ENCODE measurements at places on chromosomes 4 and X.
A peak's percentile ranks its signal among the peaks of the same experiment; 100 is the strongest.

GRCh38 chr4:41022116-41022515 lies 192.2 kb downstream of the APBB2 start:
- no peak overlapping the region for H3K27ac ChIP-seq
- no peak for DNase-seq
- no peaks in the 10 kb centered on the region for H3K27me3 ChIP-seq
- H3K4me3 ChIP-seq, result no peak overlapping the region

DNA sequence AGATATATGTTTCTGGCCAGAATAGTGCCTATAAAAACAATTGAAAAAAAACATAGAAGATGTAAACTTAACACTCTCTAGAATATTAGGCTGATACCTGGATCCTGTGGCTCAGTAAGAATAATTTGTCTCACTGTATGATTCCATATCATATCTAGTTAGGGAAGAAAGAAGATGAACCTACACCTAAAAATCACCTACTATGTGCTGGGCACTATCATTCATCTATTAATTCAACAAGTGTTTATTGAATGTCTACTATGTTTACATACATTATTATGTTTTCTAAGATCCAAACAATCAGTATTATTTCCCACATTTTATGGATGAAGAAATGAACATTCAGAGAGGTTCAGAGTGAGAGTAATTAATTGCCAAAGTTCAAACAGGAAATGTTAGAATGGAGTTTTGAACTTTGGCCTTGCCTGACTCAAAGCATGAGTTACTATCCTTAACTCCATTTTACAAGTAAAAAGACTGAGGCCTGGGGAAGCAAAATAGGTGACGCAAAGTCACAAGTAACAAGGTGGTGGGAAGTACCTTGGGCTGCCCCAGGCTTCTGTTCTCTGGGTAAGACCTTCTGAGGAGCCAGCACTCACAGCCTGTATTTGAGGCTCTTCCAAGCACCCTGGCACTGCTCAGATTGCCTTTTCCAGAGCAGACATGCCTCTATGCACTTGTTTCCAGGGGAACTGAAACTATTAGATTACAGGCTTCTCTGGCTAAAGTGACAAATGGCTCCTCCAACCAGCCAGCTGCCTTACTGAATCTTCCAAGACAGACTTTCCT lies 111.1 kb upstream of the ACSL4 start:
- DNase-seq, result no peak
- H3K27ac ChIP-seq, result no peak overlapping the region
- H3K4me1 ChIP-seq, result 0 out of 2 replicates have a peak, but pooled peaks cover 2% of the 10 kb centered on the region
- H3K36me3 ChIP-seq, result no peaks in the 10 kb centered on the region

- no peaks in the 10 kb centered on the region for H3K27me3 ChIP-seq
- H3K4me1 ChIP-seq, result peaks cover 4% of the 10 kb centered on the region
- H3K27ac ChIP-seq, result no peak overlapping the region
Measured at GRCh38 chrX:39067866-39068265, 266.6 kb downstream of the MID1IP1 start.

DNA sequence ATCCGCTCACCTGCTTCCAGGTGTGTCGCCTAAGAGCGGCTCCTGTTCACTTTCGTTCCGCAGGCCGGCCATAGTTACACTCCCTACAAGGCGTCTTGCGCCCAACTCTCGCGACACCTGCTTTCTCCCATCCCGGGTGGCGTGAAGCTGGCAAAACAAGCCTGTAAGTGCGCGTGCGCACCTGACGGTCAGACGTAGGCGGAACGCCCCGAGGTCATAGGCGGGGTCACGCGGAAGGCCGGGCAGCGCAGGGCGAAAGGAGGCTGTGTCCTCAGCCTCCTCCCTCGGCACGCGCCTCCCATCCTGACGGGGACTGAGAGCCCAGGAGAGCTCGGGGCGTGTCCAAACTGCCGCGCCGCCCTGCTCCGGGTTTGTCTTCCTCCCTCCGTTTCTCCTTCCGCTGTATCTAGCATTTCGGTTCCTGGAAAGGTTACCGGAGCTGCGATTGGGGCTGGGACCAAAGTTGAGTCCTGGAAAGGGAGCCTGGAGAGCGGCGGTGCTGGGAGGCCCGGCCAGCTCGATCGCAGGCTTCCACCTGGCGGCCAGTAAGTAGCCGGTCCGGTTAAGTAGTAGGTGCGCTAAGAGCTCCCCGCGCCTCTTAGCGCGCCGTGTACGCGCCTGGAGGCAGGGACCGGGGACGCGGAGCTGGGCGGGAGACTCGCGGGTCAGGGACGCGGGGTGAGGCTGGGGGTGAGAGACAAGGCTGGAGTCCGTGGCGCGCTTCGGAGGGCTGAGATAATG lies at the start of the genes ABHD18 and MFSD8:
Gene ABHD18 (plus strand): TSS at position 345 of the 741 bp plus-strand sequence. CDS start 17,550 bp downstream, outside the sequence.
Gene MFSD8 (minus strand): TSS at position 112 of the 741 bp plus-strand sequence. CDS start 40 bp downstream, at position 72.
- no peak within 1 kb of the TSS for H3K27ac ChIP-seq
- peak within 1 kb of the TSS; percentile 75 for H3K4me3 ChIP-seq
- H3K4me1 ChIP-seq, result no peaks in the 10 kb centered on the region
- DNase-seq, result peak; percentile 99
- H3K36me3 ChIP-seq, result no peaks in the 10 kb centered on the region

- no peaks in the 10 kb centered on the region for H3K4me1 ChIP-seq
- no peak overlapping the region for H3K4me3 ChIP-seq
- H3K36me3 ChIP-seq, result no peaks in the 10 kb centered on the region
- no peak overlapping the region for H3K27ac ChIP-seq
- DNase-seq, result no peak
Measured at GRCh38 chr4:33453916-33454315, 2733.7 kb downstream of the PCDH7 start.

GRCh38 chr4:17418010-17418409 lies 93.9 kb downstream of the QDPR start:
- no peaks in the 10 kb centered on the region for H3K27me3 ChIP-seq
- no peaks in the 10 kb centered on the region for H3K36me3 ChIP-seq
- H3K4me3 ChIP-seq, result no peak overlapping the region
- H3K27ac ChIP-seq, result no peak overlapping the region
- no peaks in the 10 kb centered on the region for H3K4me1 ChIP-seq

DNA sequence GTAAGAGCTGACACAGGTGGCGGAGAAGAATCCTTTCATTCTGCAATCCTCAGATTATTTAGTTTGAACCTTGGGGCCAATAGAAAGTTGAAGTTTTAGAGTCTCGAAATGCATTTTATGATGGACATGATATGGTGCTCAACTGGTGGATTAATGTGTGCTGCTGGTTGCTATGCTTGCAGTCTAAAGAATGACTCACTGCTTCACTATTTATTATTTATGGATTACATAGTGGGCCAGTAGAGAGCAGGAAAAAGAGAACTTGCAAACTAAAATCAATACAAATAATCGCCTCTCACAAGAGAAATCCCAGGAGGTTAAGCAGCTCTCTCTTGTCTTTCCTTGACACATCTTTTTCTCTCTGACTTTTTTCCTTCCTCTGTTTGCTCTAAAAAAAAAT lies 2326.8 kb upstream of the AGA start:
- H3K27ac ChIP-seq, result no peak overlapping the region
- no peaks in the 10 kb centered on the region for H3K36me3 ChIP-seq
- H3K4me3 ChIP-seq, result no peak overlapping the region

- no peaks in the 10 kb centered on the region for H3K27me3 ChIP-seq
- H3K27ac ChIP-seq, result no peak overlapping the region
- DNase-seq, result no peak
- peaks cover 6% of the 10 kb centered on the region for H3K4me1 ChIP-seq
- peak overlapping the region; percentile 78 for H3K4me3 ChIP-seq
Measured at GRCh38 chr4:184471881-184472613, 2.3 kb downstream of the IRF2 start.

GRCh38 chr4:73311428-73311827 lies 52.8 kb upstream of the ANKRD17 start:
- no peaks in the 10 kb centered on the region for H3K27me3 ChIP-seq
- H3K27ac ChIP-seq, result no peak overlapping the region
- H3K36me3 ChIP-seq, result no peaks in the 10 kb centered on the region
- H3K4me3 ChIP-seq, result no peak overlapping the region
- H3K4me1 ChIP-seq, result no peaks in the 10 kb centered on the region
- DNase-seq, result no peak

GRCh38 chr4:1169691-1170096 lies 2.7 kb downstream of the SPON2 start:
- peaks cover 4% of the 10 kb centered on the region for H3K4me1 ChIP-seq
- DNase-seq, result no peak
- peaks cover 49% of the 10 kb centered on the region for H3K27me3 ChIP-seq
- H3K27ac ChIP-seq, result no peak overlapping the region
- no peak overlapping the region for H3K4me3 ChIP-seq

GRCh38 chrX:53639257-53639656 lies 47.3 kb downstream of the HUWE1 start:
- no peak for DNase-seq
- no peaks in the 10 kb centered on the region for H3K27me3 ChIP-seq
- H3K36me3 ChIP-seq, result no peaks in the 10 kb centered on the region
- H3K4me1 ChIP-seq, result no peaks in the 10 kb centered on the region
- H3K4me3 ChIP-seq, result no peak overlapping the region

DNA sequence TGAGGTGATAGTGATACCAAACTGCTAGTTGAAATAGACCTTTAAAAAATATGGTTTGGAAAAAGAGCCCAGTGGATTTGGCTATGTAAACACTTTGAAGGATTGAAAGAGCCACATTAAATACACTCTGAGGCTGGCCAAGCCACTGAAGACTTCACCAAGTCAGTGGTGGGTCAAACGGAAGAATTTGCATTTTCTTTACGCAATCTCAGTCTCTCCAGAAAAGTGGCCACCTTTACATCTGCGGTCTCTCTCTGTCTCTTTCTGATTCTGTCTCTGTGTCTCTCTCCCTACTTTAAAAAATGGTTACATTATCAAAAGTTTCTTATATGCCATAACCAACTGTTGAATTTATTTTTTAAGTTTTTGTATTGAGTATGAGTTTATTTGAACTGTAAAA lies 651.2 kb upstream of the PITX2 start:
- no peak for DNase-seq
- H3K27ac ChIP-seq, result no peak overlapping the region
- no peaks in the 10 kb centered on the region for H3K27me3 ChIP-seq

GRCh38 chr4:145218251-145218650 lies 37.9 kb upstream of the OTUD4 start:
- DNase-seq, result no peak
- no peaks in the 10 kb centered on the region for H3K4me1 ChIP-seq
- H3K27me3 ChIP-seq, result no peaks in the 10 kb centered on the region

- no peak overlapping the region for H3K4me3 ChIP-seq
- no peak overlapping the region for H3K27ac ChIP-seq
- DNase-seq, result no peak
- H3K4me1 ChIP-seq, result no peaks in the 10 kb centered on the region
- no peaks in the 10 kb centered on the region for H3K27me3 ChIP-seq
- H3K36me3 ChIP-seq, result no peaks in the 10 kb centered on the region
Measured at GRCh38 chrX:24542756-24543155, 77.7 kb downstream of the PDK3 start.

DNA sequence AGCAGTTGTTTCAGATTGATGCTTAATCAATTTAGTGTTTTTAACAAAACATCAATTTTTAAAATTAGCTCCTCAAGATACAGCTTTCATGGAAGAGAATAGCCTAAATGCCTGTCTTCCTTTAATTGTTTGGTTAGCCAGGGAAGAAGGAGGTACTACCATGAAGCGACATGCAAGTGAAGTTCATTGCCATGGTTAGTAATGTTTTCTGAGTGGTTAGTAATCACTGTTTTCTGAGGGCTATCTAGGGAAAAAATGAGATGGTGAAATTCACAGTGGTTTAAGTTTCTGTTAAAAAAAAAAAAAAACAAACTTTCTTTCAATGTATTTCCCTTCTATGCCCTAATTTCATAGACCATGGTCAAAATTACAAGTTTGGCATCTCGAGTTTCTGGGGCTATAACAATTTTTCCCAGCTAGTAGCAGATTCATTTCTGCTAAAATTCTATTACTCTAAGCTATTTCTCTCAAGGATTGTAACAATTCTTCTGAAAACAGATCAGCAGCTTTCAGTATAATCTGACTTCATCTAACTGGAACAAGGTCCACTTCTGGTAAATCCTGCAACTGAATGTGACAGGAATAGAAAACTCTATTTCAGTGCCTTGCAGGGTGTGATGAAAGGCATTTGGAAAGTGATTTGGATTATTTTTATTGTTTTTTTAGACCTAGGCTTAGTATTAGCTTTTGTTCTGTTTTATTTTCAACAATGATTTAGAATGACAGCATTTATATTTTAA lies 157.0 kb downstream of the PCDH18 start:
- H3K27ac ChIP-seq, result no peak overlapping the region
- H3K27me3 ChIP-seq, result no peaks in the 10 kb centered on the region
- H3K4me1 ChIP-seq, result no peaks in the 10 kb centered on the region
- DNase-seq, result no peak
- H3K36me3 ChIP-seq, result no peaks in the 10 kb centered on the region
- H3K4me3 ChIP-seq, result no peak overlapping the region

DNA sequence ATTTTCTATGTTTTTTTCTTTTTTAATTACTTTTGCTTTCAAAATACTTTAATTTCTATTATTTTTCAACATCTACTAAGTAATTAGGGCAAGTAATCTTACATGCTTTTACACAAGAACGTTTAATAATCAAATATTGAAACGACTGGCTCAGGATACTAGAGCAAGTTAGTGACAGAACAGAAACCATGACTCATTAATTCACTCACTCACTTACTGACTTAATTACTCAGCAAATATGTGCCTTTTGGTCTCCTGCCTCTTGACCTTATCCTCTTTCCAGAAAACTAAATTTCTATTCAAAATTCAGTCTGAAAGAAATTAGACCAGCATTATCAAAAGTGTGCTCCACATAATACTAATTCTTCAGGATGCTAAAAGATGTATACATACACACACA lies 314.9 kb upstream of the TEX13C start:
- no peaks in the 10 kb centered on the region for H3K27me3 ChIP-seq
- no peaks in the 10 kb centered on the region for H3K4me1 ChIP-seq
- DNase-seq, result no peak
- H3K4me3 ChIP-seq, result no peak overlapping the region
- H3K36me3 ChIP-seq, result no peaks in the 10 kb centered on the region
- H3K27ac ChIP-seq, result no peak overlapping the region

DNA sequence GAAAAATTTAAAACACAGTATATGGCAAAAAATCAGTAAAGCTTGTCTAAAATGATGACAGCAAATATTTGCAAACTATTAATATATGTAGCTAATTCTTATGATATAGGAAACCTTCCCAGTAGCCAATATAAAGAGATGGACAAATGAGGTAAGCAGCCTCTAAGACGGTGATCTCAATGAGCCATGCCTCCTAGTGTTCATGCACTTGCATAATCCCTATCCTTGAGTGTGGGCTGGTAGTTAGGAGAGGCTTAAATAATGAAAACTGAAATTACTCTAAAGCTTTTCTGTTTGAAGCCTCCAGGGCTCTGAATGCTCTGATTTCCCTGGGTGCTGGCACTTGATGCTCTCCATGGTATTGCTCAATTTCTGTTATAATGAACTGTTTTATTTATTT lies 24.6 kb upstream of the ARMCX4 start:
- H3K4me3 ChIP-seq, result no peak overlapping the region
- H3K36me3 ChIP-seq, result no peaks in the 10 kb centered on the region
- no peaks in the 10 kb centered on the region for H3K27me3 ChIP-seq

DNA sequence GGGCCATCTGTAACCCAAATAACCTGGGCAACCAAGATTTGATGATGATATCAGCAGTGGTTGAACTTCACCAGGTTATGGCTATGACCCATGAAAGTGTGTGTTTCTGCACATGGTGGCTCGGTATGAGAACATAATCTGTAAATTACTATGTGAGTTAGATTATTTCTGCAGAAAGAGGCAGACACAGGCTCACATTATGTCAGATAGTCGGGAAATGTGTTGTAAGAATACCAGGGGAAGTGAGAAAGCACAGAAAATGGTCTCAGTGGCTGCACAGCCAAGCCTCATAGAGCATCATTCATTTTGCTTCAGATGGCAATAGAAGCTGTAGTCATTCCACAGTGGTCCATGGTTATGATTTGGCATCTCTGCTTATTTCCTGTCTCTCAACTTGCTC lies 63.0 kb upstream of the RBPJ start:
- no peak for DNase-seq
- no peak overlapping the region for H3K27ac ChIP-seq
- H3K4me3 ChIP-seq, result no peak overlapping the region
- H3K36me3 ChIP-seq, result no peaks in the 10 kb centered on the region

All from iPS DF 6.9 (cell line).